WTC11 (cell line): ENCODE measurements at places on chromosomes 4 and X. TPM values are rescaled to one million over a fixed set of nuclear protein-coding genes. Genes with fewer than 3 reads are reported as not detected.

XIAP gene
- 31.4 to 40.7 TPM (median 38.5 TPM) in 3 replicates for total RNA-seq

FAM53A gene
- 2.9 to 5.2 TPM (median 5.1 TPM) in 3 replicates for total RNA-seq

CACNA1F gene
- total RNA-seq = 1.6 to 2.7 TPM (median 1.8 TPM) in 3 replicates

AREG gene
- total RNA-seq = 0.14 to 0.33 TPM (median 0.32 TPM) in 3 replicates

VEGFC gene
- total RNA-seq = 0.61 to 1.1 TPM (median 0.71 TPM) in 3 replicates

TMPRSS11B gene
- total RNA-seq = not detected in 3 replicates

DNA sequence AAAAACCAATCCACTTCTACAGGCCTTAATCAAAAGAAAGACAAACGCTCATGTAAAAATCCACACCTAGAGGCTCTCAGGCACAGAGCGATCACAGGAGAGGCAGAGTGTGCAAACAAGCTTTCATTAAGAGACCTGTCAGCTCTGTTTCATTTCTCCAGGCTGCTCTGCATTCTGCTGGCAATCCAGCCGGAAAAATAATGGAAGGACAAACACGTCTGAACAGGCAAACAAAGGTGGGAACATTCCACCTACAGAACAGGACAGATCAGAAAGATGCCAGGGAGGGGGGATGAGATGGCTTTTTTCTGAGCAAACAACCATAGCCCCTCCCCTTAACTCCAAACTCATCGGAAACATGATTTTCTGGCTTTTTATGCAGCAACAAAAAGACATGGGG is 9.7 kb downstream of the SOD3 start:
- H3K27ac ChIP-seq = peak overlapping the region; percentile 60; the same call in 1 of the 2 replicates
- H3K4me1 ChIP-seq = peaks cover 43% of the 10 kb centered on the region
- H3K4me3 ChIP-seq = no peak overlapping the region
- H3K27me3 ChIP-seq = peaks cover 22% of the 10 kb centered on the region

DNA sequence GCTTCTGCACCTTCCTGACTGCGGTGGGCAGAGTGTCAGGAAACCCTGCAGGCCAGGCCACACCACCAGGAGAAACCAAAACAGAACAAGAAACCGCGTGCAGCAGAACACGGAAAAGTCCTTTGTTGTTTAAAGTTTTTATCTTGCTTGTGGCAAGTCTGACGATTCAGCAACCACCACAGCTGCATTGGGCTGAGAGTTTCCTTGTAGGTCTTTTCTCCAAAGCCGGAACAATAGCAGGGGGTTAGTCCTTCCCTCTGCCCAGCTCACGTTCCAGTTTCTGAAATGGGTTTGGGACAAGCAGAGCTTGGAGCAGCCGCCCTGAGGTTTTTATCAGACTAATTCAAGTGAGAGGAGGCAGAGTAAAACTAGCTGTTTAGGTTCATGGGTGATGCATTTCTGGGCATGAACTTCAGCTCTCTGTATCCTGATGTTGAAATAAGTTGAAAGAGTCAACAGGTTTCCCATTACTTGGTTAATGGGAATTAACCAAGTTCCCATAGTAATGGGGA is 216.9 kb downstream of the PTTG2 start:
- no peak overlapping the region for H3K4me3 ChIP-seq
- H3K27ac ChIP-seq = no peak overlapping the region
- H3K36me3 ChIP-seq = peaks cover 28% of the 10 kb centered on the region
- no peaks in the 10 kb centered on the region; the same call in 1 of the 2 replicates for H3K27me3 ChIP-seq
- DNase-seq = no peak

GRCh38 chr4:100492129-100492528 is 25.7 kb downstream of the EMCN start:
- H3K27ac ChIP-seq = no peak overlapping the region
- no peaks in the 10 kb centered on the region for H3K4me1 ChIP-seq
- no peaks in the 10 kb centered on the region for H3K27me3 ChIP-seq
- no peak overlapping the region for H3K4me3 ChIP-seq

GRCh38 chr4:139682309-139682708 is 16.7 kb downstream of the MGST2 start:
- H3K36me3 ChIP-seq = peaks cover 35% of the 10 kb centered on the region
- H3K27ac ChIP-seq = no peak overlapping the region
- no peak overlapping the region for H3K4me3 ChIP-seq
- H3K27me3 ChIP-seq = peaks cover 2% of the 10 kb centered on the region; the same call in 1 of the 2 replicates
- no peak for DNase-seq

- H3K36me3 ChIP-seq = peaks cover 51% of the 10 kb centered on the region
- peaks cover 3% of the 10 kb centered on the region for H3K27me3 ChIP-seq
- no peak for DNase-seq
- peaks cover 10% of the 10 kb centered on the region for H3K4me1 ChIP-seq
These were observed 21.7 kb downstream of the LETM1 start for GRCh38 chr4:1834047-1834775.

- H3K4me1 ChIP-seq = peaks cover 8% of the 10 kb centered on the region
- H3K27ac ChIP-seq = no peak overlapping the region
- no peaks in the 10 kb centered on the region for H3K27me3 ChIP-seq
- DNase-seq = no peak
- no peaks in the 10 kb centered on the region for H3K36me3 ChIP-seq
- H3K4me3 ChIP-seq = no peak overlapping the region
These were observed 140.6 kb upstream of the ARX start for GRCh38 chrX:25156323-25156722.

GRCh38 chr4:41133454-41134018 is 80.8 kb downstream of the APBB2 start:
- peaks cover 48% of the 10 kb centered on the region for H3K4me1 ChIP-seq
- H3K4me3 ChIP-seq = no peak overlapping the region
- H3K27ac ChIP-seq = peak overlapping the region; percentile 80
- no peaks in the 10 kb centered on the region for H3K27me3 ChIP-seq
- H3K36me3 ChIP-seq = no peaks in the 10 kb centered on the region
